ENCODE measurements at places on chromosomes 1 and 21.

GRCh38 chr1:52439976-52440375, 35.6 kb downstream of the PRPF38A start:
- DNase-seq = no peak

DNA sequence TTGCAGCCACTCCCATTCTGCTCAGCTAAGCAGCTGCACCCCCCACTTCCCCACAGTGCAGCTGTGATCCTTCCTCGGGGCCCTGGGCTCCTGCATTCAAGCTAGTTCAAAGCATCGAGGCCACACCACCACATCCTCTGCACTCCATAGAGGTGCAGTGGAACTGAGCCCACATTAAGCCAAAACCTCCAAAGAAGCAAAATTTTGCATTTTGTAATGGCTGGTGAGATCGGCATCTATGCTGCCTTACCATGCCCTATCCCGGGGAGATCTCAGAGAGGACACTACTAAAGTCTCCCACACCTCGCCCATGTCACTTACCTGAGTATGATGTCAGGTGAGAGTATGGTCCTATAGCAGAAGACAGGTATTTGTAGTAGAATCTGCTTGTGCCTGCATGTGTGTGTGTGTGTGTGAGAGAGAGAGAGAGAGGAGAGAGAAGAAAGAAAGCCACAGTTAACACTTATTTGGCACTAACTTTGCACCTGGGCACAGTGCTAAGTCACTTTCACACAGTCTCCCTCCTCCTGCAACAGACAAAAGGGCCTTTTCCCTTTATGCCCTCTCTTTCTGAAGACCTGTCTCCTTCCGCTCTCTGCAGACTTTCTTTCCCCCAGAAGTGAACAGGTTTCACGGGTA, 89.8 kb downstream of the KIF14 start:
- no peak for DNase-seq

DNA sequence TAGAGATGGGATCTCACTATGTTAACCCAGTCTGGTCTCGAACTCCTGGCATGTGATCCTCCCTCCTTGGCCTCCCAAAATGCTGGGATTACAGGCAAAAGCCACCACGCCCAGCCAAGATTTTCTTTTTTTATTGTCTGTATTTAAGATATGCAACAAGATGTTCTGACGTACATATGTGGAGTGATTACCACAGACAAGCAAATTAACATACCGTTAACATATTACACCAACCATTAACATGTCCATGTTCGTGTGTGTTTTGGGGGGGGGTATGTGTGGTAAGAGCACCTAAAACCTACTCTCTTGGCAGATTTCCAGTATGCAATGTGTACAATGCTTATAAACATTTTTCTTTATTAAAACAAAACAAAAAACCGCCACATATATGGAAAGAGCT, 10.6 kb upstream of the KCNE2 start:
- DNase-seq = no peak

- DNase-seq = peak; percentile 100
These were observed 432 bp downstream of the AKT3 start for GRCh38 chr1:243849421-243850201.

DNA sequence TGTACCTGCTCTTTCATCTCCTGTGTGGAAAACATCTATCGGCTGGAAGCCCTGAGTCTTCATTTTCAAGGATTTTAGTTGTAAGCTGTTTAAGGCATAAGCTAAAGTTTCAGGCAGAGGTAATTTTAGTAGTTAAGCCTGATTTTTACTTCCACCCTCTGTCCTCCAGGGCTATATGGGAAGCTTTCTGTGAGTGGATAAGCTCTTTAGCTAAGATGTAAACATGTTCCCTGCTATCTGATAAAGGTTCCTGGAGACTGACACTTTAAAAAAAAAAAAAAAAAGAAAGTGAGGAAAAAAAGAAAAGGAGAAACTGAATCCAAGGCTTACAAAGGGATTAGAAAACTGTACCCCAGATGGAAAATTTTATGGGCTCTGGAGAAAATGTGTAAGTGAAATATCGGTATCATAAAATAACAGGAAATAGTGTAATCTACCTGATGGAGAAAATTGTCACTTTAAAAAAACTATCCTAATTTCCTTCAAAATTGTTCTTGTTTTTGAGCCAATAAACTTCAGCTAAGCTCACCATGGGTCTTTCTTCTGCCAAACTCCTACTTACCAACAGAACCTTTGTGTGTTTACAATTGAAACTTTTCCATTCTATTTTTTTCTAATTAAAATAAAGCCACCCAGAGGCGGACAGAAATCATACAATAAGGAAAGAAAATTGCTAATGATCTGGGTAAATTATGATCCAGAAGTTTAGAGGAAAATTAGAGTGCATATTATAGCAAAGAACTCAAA, 180.5 kb downstream of the TGFB2 start:
- no peak for DNase-seq

- no peak for DNase-seq
These were observed 356.9 kb downstream of the DPYD start for GRCh38 chr1:97563926-97564325.

DNA sequence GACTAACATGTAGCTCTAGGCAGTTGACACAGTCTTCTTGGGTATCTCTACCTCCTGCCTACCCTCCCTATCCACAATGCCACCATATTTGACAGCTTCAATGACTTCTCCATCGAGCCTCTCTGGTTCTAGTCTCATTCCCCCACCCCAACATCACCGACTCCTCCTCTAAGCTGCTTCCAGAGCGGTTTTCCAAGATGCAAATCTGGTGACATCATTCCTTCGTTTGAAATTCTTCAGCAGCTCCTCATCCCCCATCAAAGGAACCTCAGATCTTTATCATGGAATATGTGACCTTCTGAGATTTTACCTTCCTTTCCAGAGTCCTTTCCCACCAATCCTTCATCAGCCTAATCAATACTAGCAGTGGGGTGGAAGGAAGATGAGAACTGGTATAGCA, 352.4 kb upstream of the RUNX1 start:
- no peak for DNase-seq

- DNase-seq = no peak
These were observed 112.9 kb downstream of the GREM2 start for GRCh38 chr1:240499012-240499411.

DNA sequence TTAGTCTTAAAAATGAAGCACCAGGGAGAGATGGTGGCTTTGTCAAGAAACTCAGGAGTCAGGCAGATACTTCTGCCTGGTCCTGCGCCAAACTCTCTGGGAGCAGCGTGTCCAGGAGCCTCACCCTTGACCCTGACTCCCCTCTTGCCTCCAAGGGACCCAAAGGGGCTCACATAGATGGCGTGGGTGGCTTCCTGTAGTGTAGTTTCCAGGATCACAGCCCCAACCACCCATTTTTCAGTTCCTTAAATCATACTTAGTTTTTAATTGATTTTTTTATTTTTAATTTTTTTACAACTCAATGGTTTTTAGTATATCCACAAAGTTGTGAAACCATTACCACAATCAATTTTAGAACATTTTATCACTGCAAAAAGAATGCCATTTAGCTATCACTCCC, 107.7 kb upstream of the IGSF21 start:
- DNase-seq = no peak

DNA sequence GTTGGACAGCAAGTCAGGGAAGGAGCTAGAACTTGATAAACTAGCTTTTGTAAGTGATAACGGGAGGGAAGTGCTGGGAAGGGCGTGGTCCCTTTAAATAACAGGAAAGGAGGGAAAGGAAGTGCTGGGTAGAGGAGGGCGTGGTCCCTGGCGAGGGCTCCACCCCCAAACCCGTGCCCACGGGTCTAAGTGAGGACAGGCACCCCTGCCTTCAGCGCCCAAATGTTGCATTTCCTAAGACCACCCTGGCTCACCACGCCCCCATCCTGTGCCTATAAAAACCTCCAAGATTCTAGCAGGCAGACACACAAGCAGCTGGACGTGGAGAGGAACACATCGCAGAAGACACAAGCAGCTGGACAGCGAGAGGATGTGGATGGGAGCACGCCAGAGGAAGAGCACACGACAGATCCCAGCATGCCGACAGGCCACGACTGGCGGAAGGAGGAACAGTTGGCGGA, 58.5 kb downstream of the PALMD start:
- DNase-seq = peak; percentile 62

- no peak for DNase-seq
These were observed 32.9 kb downstream of the RASAL2 start for GRCh38 chr1:178126741-178127185.
